ENCODE measurements at places on chromosomes 5 and 9. TPM values are rescaled to one million over a fixed set of nuclear protein-coding genes. Genes with fewer than 3 reads are reported as not detected.

The ALDOB gene
- not detected for total RNA-seq

The PCDHB5 gene
- 1.3 TPM for total RNA-seq

The ACTBL2 gene
- not detected for total RNA-seq

The DND1 gene
- 0.60 TPM for total RNA-seq

The STING1 gene
- total RNA-seq, result 0.94 TPM

The FLT4 gene
- 3.6 TPM for total RNA-seq

The ATOX1 gene
- 194 TPM for total RNA-seq

The RAI14 gene
- 54.2 TPM for total RNA-seq

The DPM2 gene
- 43.3 TPM for total RNA-seq

The FAT2 gene
- total RNA-seq, result 0.01 TPM

The SLC45A2 gene
- not detected for total RNA-seq

The ROR2 gene
- 1.7 TPM for total RNA-seq

The SPINK7 gene
- not detected for total RNA-seq

The NOL6 gene
- total RNA-seq, result 73.9 TPM

The NUTM2F gene
- not detected for total RNA-seq

Data from A549 treated with AZD2906 at 1 μM for 4 hours (cell line).